ENCODE measurements at places on chromosomes 2 and 18.

GRCh38 chr2:24245986-24246776, 71.3 kb downstream of the FAM228A start:
- DNase-seq = no peak

- DNase-seq = no peak
Observed at GRCh38 chr2:221999166-221999565, 299.6 kb downstream of the PAX3 start.

DNA sequence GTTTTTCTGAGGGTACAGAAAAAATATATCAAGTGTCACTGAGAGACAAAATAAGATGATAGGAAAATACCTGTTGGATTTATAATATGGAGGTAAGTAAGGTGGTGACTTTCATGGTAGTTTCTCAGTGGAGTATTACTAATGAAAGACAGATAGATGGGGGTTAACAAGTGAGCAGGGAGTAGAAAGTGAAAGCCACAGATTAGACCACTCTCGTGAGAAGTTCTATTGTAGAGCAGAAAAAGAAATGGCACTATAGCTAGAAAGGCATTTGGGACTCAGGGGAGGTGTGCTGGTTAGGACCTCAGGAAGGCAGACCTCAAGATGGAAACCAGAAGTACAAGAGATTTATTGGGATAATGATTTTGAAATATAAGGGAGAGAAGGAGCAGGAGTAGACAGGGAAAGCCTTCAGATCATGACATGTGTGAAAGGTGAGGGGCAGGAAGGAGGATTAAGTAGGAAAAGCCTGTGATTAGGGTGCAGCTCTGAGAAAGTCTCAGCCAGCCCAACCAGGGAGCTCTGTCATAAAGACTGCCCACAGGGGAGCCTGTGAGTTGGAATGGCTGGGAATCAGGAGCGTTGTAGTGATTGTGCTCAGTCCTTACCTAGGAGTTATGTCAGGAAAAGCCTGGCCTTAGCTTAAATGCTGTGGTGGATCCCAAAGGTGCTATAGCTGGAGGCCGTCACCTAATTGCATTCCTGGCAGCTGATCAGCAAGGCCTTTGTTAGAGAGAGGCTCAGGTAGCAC, 198.1 kb downstream of the IKZF2 start:
- no peak for DNase-seq

- no peak for DNase-seq
Observed at GRCh38 chr18:59881728-59882656, 17.8 kb upstream of the PMAIP1 start.

- no peak for DNase-seq
Observed at GRCh38 chr2:170930991-170931266, 1.9 kb downstream of the GORASP2 start.

- DNase-seq = no peak
Observed at GRCh38 chr2:237351046-237351445, 62.9 kb downstream of the COL6A3 start.

- no peak for DNase-seq
Observed at GRCh38 chr2:98569915-98570314, 38.4 kb downstream of the COA5 start.

DNA sequence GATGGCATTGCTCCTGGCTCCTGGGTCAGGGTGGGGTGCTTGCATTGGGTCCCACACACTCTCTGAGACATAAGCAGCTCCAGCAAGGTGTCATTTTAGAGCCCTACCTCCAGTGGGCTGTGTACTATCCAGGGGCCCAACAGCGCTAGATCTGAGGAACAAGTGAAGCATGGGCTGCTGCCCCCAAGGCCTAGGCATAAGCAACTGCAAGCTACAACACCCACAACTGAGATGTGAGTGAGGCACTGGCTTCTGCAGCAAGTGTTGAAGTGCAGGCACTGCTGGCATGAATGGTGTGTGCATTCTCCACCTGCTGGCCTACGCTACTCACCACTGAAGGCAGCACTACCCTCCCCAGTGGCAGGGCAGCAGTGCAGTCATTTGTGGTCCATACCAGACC, 81.0 kb upstream of the STK39 start:
- no peak for DNase-seq

GRCh38 chr2:64966839-64967238, 22.4 kb upstream of the SLC1A4 start:
- DNase-seq = no peak

- no peak for DNase-seq
Observed at GRCh38 chr2:236849508-236849907, 236.2 kb upstream of the COPS8 start.

DNA sequence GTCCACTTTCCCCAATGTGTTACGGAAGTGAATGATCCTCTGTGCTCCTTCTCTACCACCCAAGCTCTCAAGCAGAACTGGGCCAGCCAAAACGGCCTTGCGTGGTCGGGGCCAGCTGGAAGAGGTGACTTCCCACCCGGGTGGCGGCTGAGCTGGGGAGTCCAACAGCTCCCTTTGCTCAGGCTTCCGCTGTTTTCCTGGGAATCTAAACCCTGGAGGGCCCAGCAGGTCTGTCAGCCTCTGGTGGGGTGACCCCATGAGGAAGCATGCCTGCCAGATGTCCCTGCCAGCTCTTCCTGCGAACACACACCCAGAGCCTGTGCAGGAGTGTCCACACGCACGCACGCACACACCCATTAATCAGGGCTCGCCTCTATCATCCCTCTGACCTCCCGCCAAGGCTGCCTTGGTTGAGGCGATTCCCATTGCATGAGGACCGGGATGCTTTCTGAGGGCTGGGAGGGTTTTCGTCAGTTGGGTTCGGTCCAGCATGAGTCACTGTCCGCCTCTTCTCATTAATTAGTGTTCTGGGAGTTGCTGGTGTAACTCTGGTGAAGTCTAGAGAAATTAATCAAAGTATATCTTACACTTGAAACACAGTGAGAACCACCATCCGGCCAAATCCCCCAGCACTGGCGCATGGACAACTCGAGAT, 90.6 kb downstream of the TWIST2 start:
- no peak for DNase-seq

GRCh38 chr2:181426672-181427071, 30.5 kb upstream of the ITGA4 start:
- no peak for DNase-seq

DNA sequence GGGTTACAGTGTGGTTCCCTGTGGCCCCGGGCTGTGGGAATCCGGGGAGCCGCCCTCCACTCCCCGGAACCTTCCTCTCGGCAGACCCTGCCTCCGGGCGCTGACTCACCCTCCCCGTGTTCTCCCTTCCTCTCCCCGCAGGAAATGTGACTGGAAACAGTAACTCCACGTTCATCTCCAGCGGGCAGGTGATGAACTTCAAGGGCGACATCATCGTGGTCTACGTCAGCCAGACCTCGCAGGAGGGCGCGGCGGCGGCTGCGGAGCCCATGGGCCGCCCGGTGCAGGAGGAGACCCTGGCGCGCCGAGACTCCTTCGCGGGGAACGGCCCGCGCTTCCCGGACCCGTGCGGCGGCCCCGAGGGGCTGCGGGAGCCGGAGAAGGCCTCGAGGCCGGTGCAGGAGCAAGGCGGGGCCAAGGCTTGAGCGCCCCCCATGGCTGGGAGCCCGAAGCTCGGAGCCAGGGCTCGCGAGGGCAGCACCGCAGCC, 59.5 kb downstream of the TNFRSF11A start:
- DNase-seq = no peak

- DNase-seq = peak; percentile 93
Observed at GRCh38 chr18:9025091-9025838, 77.2 kb upstream of the NDUFV2 start.

GRCh38 chr2:222797871-222798270, 63.0 kb upstream of the ACSL3 start:
- no peak for DNase-seq

DNA sequence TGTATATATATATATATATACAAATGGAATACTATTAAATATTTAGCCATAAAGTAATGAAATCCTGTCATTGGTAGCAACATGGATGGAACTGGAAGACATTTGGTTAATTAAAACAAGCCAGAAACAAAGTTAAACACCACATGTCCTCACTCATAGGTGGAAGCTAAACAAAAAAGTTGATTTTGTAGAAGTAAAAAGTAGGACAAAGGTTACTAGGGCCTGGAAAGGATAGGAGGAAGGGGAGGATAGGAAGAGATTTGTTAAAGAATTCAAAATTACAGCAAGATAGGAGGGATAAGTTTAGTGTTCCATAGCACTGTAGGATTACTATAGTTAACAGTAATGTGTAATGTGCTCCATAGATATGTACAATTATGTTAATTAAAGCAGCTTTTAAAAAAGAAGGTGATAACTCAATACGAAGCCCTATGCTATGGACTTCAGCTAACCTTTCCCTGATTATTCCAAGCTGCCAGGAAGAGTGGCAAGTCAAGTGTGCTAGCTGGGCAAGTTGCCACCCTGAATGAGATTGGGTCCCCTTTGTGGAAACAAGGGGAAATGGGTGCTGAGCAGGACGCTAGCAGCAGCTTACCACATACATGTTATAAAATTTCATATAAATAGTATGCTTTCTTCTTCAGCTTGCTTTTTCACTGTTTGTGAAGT, 12.3 kb downstream of the MERTK start:
- no peak for DNase-seq

DNA sequence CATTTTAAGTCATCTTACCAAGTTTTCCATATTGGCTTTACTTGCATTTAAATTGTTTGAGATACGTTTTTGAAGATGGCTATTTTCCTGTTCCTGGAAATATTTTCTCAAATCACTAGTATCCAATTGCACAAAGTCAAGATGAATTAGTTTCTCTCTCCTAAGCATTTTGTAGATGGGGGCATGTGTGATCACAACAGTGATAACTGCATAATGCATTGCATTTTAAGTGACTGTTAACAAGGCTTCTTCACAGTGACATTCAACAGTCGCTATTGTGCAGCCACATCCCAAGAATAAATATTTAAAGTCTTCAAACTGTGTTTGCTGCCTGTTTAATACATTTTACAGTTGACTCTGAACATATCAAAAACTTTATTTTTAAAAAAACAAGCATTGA, 694.2 kb upstream of the CDH7 start:
- peak; percentile 78 for DNase-seq

DNA sequence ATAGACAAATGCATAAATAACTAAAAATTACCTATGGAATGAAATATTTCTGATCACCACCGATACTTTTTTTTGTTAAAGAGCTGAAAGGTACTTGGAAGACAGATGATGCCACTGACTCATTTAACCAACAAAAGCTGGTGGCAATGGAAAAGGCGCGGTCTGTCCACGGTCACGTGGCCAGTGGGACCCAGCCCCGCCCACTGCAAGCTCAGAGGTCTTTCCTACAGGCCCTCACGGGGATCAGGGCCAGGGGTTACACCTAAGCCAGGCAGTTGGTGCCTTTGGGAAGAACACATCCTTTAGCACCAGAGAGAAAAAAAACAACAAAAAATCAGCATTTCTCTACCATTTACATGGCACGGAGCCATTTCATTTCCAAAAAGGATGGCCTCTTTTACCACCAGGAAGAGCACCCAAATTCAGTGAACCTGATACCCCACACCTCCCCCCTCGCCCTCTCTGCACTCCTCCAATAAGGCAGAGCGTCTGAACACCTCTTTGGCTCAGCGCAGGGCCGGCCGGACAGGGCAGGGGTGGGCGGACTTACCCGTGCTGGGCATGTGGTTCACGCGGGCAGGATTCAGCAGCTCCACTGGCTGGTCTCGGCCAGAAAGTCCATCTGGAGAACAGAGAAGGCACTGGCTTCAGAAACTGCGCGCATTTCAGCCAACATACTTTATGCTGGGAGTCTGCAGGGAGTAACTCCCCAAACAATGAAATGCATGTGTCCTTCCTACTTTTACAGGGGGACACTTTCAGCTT, 164.6 kb downstream of the HDAC4 start:
- no peak for DNase-seq

DNA sequence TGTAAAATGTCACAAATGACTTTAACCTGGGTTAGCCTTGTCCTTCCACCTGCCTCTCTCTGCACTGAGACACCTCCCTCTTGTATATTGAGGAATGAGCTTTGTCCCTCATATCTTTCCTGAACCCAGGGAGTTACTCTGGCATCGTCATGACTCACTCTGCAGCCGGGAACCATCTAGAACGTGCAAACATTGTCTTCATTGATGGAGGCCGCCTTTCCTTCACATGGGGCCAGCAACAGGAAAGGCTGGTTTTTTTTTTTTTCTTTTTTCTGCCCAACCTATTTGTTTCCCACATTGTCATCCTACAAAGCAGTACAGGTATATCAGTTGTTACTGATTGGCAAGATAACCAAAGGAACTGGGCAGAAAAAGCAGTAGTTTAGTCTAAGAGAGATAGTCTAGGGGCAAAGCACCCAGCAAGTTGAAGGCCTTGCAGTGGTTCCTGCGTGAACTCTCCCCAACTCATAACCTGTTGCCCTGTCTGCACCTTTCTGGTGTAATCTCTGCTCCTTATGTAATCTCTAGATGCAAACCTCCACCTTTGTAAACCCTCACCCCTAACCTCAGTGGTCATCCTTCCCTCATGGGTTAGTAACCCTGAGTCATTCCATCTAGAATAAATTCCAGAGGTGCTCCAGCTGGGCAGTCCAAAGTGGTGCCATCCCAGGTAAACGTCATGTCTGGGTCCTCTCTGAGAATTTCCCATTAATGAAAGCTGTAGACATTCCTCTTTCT, 38.3 kb downstream of the SLC40A1 start:
- DNase-seq = no peak

- DNase-seq = no peak
Observed at GRCh38 chr2:86140969-86141392, 34.9 kb downstream of the PTCD3 start.

- peak; percentile 78 for DNase-seq
Observed at GRCh38 chr18:26655525-26656430, 107.4 kb upstream of the KCTD1 start.
